Calu3 (cell line): ENCODE measurements at places on chromosomes 11 and 22.

GRCh38 chr11:75450236-75450635 is 17.2 kb upstream of the KLHL35 start:
- DNase-seq, result no peak

GRCh38 chr11:78659326-78660270 is 84.9 kb upstream of the NARS2 start:
- DNase-seq, result no peak

GRCh38 chr11:47523490-47524225 is 29.3 kb downstream of the CELF1 start:
- peak; percentile 48 for DNase-seq

GRCh38 chr22:50548921-50549790 is 3.5 kb downstream of the KLHDC7B start:
- no peak for DNase-seq

DNA sequence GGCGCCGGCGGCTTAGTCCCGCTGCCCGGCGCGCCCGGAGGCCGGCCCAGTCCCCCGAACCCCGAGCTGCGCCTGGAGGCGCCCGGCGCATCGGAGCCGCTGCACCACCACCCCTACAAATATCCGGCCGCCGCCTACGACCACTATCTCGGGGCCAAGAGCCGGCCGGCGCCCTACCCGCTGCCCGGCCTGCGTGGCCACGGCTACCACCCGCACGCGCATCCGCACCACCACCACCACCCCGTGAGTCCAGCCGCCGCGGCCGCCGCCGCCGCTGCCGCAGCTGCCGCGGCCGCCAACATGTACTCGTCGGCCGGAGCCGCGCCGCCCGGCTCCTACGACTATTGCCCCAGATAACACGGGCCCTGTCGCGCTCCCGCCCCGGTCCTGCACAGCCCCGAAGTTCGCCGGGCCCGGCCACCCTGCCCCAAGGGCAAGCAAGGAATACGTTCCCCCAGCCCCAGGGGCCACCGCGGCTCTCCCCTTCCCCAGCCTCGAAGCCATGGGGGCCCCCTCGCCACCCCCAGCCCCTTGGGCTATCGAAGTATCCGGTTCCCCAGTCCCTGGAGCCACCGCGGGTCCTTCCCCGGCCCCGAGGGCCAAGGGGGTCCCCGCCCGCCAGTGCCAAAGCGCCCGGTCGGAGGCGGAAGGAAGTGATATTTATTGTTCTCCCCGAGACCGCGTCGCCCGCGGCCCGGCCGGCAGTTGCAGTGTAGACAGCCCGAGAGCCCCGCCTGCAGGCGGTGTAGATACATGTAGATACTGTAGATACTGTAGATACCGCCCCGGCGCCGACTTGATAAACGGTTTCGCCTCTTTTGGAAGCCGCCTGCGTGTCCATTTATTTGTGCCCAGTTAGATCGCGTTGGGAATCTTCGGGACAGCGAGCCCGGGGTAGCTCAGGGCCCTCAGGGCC is 6.2 kb downstream of the TBX1 start:
- DNase-seq, result peak; percentile 75

DNA sequence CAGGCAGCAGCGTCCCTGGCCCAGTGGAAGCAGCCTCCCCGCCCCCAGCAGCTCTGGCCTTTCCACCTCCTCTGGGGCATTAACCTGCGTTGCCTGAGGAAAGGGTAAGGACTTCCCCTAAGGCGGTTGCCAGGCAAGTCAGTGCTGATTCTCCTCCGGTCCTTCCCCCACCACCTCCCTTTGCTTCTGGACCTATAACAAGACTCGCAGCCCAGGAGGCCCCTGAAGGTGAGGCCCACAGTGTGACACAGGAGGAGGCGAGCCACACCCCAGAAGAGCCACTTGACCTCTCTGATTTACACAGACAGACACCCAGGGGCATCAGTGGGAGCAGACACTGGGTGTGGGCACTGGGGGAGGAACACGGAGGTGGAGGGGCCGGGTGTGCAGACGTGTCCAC is 35.4 kb downstream of the ASCL2 start:
- no peak for DNase-seq

GRCh38 chr11:117669062-117669461 is 128.0 kb downstream of the DSCAML1 start:
- no peak for DNase-seq

DNA sequence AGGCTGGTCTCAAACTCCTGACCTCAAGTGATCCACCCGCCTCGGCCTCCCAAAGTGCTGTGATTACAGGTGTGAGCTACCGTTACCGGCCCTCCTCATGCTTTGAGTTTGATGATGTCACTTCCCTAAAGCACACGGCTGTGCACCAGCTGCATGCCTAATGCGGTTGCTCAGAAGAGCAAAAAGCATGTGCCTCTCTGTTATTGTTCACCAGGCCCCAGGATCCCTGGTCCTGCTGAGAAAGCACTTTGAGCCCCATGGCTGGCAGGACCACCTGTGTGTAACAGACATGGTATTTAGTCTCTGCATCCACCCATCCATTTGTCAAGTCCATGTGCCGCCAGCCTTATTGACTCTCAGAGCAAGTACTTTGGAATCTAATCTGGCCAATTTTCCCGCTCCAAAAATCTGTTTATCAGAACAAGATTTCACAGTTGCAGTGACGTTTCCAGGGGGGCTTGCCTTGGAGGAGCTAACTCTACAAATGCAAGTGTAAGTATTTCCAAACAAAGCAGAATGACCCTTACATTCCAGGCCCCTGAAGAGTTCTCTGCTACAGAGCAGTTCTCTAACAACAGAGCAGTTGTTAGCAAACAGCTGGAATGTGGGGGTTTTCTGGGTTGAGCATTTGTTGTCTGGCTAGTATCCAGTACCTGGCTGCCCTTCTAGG is 89.4 kb downstream of the LDLRAD3 start:
- no peak for DNase-seq

DNA sequence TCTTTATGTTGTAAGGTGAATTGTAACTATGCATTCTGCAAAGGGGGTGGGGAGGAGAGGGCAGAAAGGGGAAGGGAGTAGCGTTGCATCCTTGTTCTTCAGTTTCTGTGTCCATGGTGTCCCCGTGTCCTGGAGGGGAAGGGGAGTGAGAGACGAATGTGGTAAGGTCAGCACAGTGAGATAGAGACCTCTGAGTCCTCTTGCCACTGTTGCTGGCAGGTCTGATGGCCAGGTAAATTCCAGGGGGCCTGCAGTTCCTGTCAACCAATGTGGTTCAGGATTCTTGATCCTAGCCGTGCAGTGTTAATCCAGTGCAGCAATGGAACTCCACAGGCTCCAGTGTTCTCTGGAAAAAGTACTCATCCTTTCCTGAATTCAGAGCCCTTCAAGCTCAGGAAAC is 14.6 kb upstream of the ADSL start:
- no peak for DNase-seq

DNA sequence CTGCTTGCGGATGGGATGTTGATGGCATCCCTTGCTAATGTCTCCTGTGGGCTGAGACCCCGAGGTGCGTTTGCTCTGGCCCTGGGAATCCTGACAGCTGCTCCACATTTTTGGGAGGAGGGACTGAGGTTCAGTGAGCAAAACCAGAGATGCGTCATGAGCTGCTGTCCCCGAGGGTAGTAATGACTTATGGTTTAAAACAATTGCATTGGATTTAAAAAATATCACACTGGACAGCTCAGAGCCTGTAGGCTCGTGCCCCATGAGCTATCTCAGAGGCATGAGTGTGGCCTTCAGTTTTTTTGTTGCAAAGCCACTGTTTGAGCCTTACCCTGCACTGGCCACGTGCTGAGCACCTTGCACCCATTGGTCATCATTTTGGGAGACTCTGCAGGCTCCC is 20.9 kb upstream of the PARVG start:
- no peak for DNase-seq

- DNase-seq, result no peak
These were observed 41.9 kb upstream of the MN1 start for GRCh38 chr22:27843441-27843840.

GRCh38 chr11:3169255-3170043 is 4.3 kb upstream of the OSBPL5 start:
- DNase-seq, result peak; percentile 36

DNA sequence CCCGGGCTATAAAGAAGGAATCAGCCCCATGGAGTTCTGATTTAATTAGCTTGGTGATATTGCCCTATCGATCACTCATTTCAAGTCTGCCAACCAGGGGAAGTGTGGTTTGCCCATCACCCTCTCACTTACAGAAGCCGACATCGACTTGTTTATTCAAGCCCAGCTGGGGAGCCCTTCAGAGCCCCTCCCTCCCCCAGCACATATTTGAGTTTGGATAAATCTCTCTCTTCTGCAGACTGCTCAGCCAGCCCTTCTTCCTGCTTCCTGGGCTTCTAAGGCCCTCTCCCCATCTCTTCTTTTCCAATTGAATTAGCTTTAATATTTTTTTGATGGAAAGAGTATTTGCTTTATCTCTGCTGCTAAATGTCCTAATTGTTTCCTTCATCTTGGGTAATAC is 299.0 kb downstream of the MIAT start:
- peak; percentile 4 for DNase-seq

DNA sequence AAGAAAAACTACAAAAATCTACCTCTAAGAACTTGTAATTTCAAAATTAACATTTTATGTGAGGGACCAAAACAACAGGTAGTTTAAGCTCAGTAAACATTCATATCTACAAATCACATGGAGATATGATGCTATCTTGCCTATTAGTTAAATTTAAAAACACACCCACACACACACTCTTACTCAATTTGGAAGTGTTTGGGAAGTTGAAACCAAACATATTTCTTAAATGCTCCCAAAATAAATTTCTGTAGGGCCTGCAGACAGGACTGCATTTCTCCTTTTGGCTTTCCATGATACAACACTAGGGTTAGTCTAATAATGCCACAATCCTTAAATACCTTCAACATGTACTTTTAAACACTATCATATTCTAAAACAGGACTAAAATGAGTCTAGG is 7.0 kb downstream of the PITPNB start:
- no peak for DNase-seq

GRCh38 chr22:36028646-36029405 is at the start of gene RBFOX2:
Gene RBFOX2, minus strand, starts transcription at chr22:36028824. Its CDS starts 399 bp downstream, at chr22:36028425.
- peak; percentile 98 for DNase-seq

- no peak for DNase-seq
These were observed 43.8 kb downstream of the INSC start for GRCh38 chr11:15158351-15159015.

GRCh38 chr11:20762980-20763379 is 93.6 kb downstream of the NELL1 start:
- no peak for DNase-seq

DNA sequence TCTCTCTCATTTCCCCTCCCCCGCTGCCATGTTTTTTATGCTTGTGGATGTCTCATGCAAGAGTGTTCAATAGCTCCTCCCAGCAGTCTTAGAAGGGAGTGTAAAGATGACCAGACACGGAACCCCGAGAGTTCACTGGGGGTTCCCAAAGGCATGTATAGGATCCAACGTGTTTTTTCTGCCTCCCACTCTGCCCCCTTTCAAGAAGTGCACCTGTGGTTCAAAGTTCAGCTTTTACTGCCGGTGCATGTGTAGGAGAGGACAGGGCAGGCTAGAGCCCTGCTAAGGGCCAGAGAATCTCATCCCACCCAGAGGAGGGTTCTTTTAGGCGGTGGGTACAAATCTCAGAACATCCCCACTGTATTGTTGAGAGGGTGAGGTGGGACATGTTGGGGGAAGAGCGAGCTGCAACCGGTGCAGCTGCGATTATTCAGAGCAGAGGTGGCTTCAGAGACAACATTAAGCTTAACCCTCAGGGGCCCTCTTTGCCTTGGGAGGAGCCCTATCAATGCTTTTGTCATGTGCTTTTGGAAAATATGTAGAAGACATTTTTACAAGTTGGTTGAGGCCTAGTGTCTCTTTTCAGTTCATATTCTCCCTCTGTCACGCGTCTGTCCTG is 14.5 kb downstream of the MIF start:
- DNase-seq, result no peak

DNA sequence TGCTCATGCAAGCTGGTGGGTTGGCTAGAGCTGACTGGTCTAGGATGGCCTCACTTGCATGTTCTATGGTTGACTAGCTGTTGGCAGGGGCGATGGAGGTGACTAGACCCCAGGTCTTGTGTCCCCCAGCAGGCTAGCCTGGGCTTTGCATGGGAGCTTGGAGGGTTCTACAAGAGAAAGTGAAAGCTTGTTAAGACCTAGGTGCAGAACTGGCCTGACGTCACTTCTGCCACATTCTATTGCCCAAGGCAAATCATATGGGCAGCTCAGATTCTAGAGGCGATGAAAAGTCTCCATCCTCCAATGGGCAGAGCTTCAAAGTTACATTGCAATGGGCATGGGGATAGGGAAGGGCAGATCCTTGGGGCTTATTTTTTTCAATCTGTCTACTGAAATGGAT is 170.9 kb downstream of the MIAT start:
- DNase-seq, result no peak

- DNase-seq, result peak; percentile 41
These were observed 49.1 kb downstream of the GGTLC2 start for GRCh38 chr22:22693531-22693884.

DNA sequence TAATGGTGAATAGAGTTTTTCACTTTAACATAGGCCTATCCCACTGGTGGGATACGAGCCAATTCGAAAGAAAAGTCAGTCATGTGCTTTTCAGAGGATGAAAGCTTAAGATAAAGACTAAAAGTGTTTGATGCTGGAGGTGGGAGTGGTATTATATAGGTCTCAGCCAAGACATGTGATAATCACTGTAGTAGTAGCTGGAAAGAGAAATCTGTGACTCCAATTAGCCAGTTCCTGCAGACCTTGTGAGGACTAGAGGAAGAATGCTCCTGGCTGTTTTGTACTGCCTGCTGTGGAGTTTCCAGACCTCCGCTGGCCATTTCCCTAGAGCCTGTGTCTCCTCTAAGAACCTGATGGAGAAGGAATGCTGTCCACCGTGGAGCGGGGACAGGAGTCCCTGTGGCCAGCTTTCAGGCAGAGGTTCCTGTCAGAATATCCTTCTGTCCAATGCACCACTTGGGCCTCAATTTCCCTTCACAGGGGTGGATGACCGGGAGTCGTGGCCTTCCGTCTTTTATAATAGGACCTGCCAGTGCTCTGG is at the start of gene TYR:
TSS of gene TYR (plus strand) at position 185 of the 541 bp plus-strand sequence. CDS start at position 264, 79 bp downstream.
- no peak for DNase-seq

- DNase-seq, result no peak
These were observed 9.0 kb downstream of the RCOR2 start for GRCh38 chr11:63907808-63908530.

- no peak for DNase-seq
These were observed 2.5 kb downstream of the RASSF7 start for GRCh38 chr11:563066-563811.

- DNase-seq, result no peak
These were observed 80.4 kb downstream of the MYEOV start for GRCh38 chr11:69374110-69374945.

DNA sequence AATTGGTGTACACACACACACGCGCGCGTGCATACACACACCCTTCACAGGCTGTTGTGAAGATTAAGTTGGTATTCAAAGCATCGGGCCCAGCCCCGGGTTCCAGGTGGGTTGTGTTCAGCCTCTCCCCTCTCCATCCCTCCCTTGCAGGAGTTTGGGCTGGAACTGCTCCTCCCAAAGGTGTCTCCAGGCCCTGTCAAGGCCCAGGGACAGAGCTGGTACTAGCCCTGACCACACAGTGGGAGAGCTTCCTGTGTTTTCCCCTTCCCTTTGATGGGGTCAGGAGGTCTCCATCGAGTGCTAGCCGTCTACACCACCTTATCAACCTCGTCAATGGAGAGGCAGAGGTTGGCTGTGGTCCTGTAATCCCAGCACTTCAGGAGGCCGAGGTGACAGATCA is 36.5 kb upstream of the CSNK1E start:
- no peak for DNase-seq
